Thymus (tissue), 14 donors: ENCODE measurements at places on chromosomes 6 and 20. TPM values are rescaled to one million over a fixed set of nuclear protein-coding genes. Genes with fewer than 3 reads are reported as not detected.
A peak's percentile ranks its signal among the peaks of the same experiment; 100 is the strongest.

Gene SLC26A8
- polyA plus RNA-seq: 0.11 TPM

Gene PTCRA
- 13.4 TPM for polyA plus RNA-seq

Gene ARMH2
- polyA plus RNA-seq: 0.21 TPM

Gene LRRC73
- polyA plus RNA-seq: 0.11 TPM

Gene HSPA12B
- 2.3 TPM for polyA plus RNA-seq

Gene DNAJC5
- polyA plus RNA-seq: 23.3 TPM

Gene TRAPPC3L
- polyA plus RNA-seq: 0.18 TPM

Gene TSHZ2
- 1.4 TPM for polyA plus RNA-seq

Gene HLA-C
- polyA plus RNA-seq: 293 TPM

Gene SNAI1
- polyA plus RNA-seq: 5.5 TPM

Gene GJA10
- not detected for polyA plus RNA-seq

Gene DNAH8
- 0.11 TPM for polyA plus RNA-seq

DNA sequence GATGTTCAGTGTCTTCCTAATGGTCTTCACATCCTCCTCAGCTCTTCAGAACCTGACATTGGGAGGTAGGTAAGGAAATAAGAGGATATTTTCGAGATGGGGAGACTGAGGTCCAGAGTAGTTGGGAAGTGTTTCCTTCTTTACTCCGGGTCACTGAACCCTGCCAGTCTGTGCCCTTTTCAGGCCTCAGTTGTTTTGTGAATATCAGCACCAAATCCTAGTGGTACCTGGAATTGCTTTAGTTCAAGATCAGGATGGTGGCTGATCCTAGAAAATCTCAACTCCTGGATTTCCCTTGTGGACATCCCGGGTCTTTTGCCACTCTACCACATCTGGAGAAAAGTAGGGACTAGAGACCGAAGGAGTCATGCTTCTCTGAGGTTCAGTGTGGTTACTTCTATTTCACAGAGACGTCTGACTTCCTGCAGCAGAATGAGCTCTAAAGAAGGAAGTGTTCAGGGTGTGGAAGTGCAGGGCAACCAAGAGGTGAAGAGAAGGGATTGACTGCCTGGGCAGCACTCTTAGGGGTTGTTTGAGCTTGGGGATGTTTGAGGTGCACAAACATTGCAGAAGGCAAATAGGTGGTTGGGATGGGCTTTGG is 995 bp downstream of the STK4 start:
- peak; percentile 58 for DNase-seq

DNA sequence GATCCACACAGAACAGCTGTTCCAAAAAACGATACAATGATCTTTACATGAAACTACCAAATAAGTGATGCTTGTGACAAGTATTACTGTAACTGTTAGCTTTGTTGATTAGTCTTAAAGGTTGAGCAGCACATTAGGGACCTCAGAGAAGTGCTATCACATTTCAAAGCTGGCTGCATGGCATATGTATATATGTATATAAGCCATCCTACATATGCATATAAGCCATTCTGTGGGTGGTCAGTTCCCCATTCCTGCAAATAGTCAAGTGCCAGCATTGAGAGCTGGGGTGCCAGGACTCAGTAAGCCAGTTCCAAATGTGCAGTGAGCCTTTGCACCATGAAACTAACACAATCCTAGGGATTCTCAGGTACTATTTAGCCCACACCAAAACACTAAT is 296.3 kb downstream of the FOXC1 start:
- no peak for DNase-seq

GRCh38 chr20:17610566-17611289 is 40.9 kb downstream of the DSTN start:
- peak; percentile 45 for DNase-seq

DNA sequence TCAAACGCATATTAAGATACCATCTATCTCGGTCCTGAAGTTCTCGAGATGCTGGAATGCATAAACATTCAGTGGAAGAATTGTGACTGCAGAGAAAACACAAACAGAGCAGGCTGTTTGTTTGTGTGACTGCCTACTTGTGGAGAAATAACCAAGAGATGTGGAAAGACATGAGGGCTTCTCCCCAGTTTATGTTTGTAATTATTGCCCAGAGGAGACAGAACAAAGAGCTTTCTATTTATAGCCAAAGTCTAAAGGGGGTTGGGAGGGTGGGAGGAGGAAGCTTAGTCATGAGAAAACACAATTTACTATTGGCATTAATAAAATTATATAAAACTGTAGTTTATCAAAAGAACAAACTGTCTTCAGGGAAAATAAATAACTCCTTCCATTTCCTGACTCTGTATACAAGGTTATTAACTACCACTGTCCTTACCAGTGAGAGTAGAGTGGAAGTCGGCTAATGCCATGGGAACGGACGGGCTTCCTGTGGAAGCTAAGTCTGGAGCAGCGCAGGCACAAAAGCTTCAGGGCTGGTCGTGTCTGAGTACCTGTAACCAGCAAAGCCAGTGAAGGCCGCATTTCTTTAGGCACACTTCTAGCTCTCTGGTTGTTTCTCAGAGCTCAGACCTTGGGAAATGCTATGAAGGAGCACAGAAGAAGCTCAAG is 200.2 kb upstream of the SUPT3H start:
- no peak for DNase-seq

DNA sequence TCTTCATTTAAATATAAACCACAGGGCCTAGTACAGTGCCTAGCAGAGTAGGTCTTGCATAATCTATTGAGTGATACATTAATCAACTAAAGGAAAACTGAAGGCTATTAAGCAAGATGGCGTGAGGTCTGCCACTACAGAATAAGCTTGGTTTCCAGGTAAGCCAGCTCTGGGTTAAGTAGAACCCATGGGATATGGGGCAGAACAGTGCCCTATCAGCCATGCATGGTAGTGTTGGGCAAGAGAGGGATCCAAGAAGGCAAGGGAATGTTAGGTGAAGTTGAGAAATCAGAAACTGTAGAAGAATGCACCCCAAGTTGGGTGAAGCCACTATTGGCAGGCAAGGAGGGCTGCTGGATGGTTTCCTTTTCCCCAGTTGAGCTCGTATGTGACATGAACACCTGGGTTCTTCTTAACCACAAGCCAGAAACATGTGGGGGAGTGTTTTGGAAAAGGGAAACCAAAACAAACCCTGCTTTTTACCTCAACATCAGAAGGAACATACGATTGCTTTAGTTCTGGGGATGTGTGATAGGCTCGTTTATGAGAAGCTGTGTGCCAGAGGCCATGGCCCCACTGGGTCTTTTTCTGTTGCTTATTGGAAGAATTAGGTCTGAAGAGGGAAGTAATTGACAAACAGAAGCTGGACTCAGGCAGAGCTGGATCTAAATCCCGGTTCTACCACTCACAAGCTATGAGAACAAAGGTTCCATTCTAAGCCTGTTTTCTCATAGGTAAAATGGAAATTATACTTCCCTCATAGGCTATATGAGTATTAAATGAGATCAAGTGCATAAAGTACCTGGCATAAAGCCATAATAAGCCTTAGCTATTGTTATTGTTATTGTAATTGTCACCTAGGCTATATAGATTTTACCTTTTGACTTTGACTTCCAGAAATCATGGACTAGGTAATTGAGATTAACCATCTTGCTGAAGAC is 33.5 kb downstream of the NEDD9 start:
- peak; percentile 63 for DNase-seq

DNA sequence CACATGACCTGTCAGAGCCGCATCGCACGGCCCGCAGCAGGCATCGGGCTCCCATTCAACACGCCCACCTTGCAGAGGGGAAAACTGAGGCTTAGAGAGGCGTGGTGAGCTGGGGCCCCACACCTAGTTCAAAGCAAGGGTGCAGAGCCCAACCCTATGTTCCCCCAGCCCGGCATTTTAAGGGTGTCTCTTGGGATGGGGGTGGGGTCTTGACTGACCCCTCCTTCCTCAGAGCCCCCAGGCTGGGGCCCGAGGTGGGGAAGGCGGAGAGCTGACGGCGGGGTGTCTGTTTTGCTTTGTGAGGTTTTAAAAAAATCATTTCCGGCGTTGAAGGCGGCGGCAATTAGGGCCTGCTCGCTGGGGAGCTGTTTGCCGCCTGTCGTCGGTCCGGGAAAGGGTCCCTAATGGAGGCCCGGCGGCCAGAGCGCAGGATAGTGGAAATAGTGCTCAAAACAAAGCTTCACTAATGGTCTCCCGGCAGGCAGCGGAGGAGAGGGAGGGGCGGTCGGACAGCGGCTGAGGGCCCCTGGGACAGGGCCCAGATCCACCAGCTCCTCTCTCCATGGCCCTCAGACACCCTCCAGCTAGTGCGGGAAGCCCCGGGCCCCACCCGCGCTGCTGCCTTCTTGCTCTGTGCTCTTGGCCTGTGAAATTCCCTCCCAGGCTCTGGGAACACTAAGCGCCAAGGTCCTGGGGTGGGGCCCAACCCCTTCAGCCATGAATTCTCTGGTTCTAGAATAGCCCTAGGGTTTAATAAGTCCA is 11.9 kb downstream of the VSTM2L start:
- peak; percentile 21 for DNase-seq

DNA sequence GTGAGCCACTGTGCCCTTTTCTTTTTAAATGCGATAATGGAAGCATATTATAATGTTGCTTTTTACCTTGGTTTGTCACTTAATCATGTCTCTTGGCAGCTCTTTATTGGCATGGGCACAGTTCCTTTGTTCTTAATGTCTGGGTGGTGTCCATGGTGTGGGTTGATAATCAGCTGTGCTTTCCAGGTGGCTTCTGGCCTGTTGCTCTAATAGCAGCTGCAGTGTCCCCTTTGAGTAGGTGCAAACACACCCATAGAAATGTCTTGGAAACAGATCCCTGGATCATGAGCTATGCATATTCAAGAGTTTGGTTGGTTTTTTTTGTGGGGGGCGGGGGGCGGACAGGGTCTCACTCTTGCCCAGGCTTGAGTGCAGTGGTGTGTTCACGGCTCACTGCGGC is 29.9 kb downstream of the EFCAB8 start:
- no peak for DNase-seq

GRCh38 chr20:61299104-61299503 is 47.0 kb downstream of the CDH4 start:
- DNase-seq: no peak

- no peak for DNase-seq
Measured at GRCh38 chr20:15332711-15333160, 995.3 kb upstream of the FLRT3 start.

- no peak for DNase-seq
Measured at GRCh38 chr6:111520524-111520923, 37.5 kb upstream of the REV3L start.

- no peak for DNase-seq
Measured at GRCh38 chr6:103193413-103193812, 1666.3 kb downstream of the HACE1 start.

- no peak for DNase-seq
Measured at GRCh38 chr20:19361790-19362189, 149.3 kb downstream of the SLC24A3 start.

GRCh38 chr6:383856-384255 is 7.7 kb upstream of the IRF4 start:
- no peak for DNase-seq

- no peak for DNase-seq
Measured at GRCh38 chr20:53510262-53510661, 83.4 kb downstream of the ZNF217 start.

- DNase-seq: no peak
Measured at GRCh38 chr6:5569491-5569890, 308.2 kb downstream of the FARS2 start.

DNA sequence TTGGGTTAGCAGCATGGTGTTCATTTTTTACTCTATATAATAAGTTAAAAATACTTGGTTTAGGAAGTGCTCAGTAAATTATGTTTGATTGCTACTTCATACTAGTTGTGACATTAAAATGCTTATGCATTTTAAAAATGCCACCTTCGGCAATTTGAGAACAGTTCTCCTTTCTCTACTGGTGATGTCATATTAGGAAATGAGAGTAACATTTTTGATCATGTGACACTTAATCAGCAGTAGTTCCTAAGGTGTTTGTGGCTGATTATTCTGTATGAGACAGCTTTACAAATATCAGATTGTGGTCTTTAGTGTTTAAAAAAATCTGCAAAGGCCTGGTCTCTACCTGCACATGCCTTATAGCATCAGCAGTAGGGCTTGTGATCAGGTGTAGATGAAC is 4.4 kb downstream of the GZF1 start:
- no peak for DNase-seq

GRCh38 chr20:19301843-19302242 is 89.4 kb downstream of the SLC24A3 start:
- no peak for DNase-seq

GRCh38 chr20:6732851-6733250 is 34.6 kb upstream of the BMP2 start:
- no peak for DNase-seq

GRCh38 chr6:15930207-15930606 is 198.7 kb upstream of the MYLIP start:
- DNase-seq: no peak

DNA sequence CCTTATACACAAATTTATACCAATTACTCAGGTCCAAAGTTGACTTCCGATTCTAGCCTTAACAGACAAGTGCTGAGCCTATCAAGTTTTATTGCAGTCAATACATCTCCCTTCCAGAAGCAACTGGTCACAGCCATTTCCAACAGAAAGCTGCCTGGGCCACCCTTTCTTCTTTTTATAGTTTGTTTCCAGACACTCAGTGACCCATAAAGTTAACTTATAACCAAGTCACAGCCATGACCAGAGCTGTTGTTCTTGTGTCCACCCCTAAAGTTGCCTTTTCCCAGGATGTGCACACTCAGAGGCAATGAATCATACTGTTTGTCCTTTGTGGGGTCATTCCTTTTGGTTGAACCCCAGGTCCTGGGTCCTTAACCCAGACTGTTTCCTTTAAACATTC is 89.9 kb downstream of the CD83 start:
- no peak for DNase-seq

DNA sequence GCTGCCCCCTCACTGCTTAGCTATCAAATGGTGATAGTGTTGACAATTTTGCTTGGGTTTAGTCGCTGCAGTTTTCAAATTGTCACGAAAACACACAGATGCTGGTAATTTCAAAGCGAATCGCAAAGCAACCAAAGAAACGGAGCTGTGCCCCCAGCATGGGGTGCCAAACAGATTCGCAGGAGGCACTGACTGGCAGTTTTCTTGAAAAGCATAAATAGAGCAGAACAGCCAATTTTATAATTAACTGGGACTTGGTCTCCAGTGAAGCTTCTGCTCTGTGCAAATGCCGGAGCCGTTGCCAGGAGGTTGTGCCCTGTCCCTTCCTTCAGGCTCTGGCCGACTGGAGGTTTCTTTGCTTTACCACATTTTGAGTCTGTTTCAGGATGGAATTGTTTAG is 18.8 kb downstream of the ARHGAP40 start:
- DNase-seq: no peak

DNA sequence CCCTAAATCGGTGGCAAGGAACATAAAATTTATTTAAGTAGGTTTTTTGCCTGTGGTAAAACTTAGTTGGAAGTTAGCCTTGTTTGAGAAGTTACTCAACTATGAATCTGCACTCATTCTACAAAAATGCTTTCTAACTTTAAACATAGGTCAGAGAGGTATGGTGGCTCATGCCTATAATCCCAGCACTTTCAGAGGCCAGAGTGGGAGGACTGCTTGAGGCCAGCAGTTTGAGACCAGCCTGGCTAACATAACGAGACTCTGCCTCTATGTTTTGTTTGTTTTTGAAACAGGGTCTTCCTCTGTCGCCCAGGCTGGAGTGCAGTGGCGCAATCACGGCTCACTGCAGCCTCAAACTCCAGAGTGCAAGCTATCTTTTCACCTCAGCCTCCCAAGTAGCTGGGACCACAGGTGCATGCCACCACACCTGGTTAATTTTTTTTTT is 16.2 kb downstream of the USP49 start:
- no peak for DNase-seq
